ENCODE measurements at places on chromosomes 1 and 21.
A peak's percentile ranks its signal among the peaks of the same experiment; 100 is the strongest.

DNA sequence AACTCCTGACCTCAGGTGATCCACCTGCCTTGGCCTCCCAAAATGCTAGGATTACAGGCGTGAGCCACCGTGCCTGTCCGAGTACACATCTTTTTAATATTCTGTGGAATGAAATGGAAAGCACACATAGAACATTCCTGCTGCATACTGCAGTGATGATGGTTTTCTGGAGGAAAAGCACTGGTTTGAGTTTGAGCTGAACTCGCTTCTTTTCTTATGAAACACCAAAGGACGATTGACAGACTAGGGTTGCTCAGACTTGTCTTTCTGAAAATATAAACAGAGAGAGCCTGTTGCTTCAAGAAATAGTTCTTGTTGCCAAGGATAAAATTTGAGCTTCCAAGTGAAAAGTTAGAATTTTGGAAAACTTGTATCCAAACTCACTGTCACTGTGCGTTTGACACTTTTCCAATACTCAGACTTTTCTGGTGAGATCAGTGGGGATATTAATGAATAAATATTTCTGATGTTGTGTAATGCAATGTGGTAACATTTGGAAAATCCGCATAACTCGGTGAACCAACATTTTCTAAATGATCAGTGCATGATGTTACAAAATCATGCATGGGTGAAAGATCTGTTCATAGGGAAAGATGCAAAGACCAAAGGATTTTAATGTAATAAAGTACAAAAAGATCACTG lies 15.0 kb upstream of the ERMAP start:
- DNase-seq, result no peak

DNA sequence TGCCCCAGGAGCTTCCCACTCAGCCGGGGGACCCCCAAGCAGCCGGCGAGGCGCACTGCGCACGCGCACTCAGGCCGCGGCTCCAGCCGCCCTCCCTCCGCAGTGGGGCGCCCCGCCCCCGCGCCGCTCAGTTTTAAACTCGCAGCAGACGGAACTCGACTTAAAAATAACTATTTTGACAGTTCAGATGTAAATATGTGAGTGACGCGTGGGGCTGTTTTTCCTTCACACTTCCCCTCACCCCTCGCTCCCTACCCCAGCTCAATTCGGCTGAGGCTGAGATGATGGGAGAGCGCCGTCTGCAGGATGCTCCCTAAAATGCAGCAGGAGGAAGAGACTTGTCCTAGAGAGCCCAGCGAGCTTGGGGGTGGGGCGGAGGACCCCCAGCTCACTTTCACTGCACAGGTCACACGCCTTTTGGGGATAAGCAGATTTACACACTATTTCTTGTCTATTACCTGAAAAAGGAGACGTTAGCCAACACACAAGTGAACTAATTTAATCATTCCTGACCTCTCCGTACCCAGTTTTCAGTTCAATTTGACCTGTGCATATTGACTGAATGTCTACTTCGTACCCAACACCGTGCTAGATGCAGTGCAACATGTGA lies 8.9 kb upstream of the LEMD1 start:
- DNase-seq, result peak; percentile 26

GRCh38 chr1:226575739-226576378 lies 27.3 kb downstream of the STUM start:
- DNase-seq, result no peak

DNA sequence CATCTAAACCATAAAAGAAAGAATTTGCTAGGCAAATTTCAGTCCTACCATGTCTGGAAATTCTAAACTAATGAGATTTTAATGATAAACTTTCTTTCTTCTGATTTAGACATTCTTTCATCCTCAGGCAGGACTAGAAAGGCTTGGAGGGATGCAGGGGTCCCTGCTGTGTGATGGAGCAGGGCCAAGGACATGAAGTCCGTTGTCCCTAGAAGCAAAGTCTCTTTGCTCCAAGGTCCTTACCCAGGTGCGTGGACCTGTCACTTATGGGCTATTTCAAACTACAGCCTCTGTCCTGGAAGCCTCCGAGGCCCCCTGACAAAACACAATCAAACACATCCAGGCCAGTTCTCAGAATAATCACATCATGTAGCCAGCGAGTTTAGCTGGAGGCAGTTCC lies 26.6 kb downstream of the URB1 start:
- no peak for DNase-seq

DNA sequence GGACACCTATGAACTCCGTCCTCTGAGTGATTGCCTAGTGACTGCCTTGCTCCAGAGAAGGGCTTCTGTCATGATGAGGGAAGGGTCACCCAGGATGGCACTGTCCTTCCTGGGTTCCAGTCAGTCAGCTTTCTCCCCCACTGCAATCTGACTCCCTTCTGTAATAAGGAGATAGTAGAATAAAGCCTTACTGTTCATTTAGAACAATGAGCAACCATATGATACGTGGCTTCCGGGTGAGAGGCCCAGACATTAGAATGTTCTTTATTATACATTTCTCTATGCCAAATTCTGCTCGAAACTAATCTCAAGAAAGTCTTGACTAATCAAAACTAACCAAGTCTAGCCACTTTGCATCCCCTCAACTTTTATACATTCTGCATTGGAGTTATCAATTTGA lies 8.5 kb upstream of the MTMR11 start:
- no peak for DNase-seq

GRCh38 chr1:188089015-188089414 lies 1260.3 kb downstream of the PLA2G4A start:
- no peak for DNase-seq

- DNase-seq, result no peak
These were observed 6.4 kb upstream of the S100A8 start for GRCh38 chr1:153397051-153397923.

GRCh38 chr1:4597020-4597419 lies 57.4 kb upstream of the AJAP1 start:
- DNase-seq, result no peak

DNA sequence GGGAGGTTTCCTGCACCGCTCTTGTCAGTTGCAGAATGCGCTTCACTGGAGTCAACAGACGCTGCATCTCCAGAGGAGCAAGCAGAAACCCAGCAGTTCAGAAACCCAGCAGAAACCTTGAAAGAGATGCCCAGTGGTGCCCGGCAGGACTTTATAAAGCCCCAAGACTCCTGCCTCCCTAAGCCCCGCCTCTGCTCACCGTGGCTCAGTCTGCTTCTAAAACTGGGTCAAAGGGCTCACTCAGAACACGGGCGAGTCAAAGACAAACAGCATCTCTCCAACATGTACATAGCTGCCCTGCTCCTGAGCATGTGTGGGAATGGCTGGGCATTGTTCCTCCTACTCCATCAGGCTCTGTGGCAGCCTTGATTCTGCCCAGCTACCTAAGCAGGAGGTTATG lies at the start of gene HMGCS2:
Gene HMGCS2 (minus strand): TSS at position 128 of the 400 bp plus-strand sequence. CDS start 61 bp downstream, at position 67.
- no peak for DNase-seq

DNA sequence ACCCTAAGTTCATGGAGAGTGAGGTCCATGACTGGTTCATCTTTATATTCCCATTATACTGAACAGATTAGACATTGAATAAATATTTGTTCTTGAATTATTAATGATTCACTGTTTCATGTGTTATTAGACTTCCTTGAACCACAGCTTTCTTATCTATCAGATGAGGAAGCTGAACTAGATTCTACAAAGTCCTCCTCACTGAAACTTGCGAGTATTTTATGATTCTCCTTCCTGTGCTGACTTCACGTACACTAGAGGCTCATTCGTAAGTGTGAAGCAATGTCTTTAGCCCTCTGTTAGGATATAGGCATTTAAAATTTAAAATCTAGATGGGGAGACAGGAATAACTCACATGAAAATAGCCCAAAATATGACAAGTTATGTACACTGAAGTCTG lies 95.6 kb upstream of the IRF2BP2 start:
- no peak for DNase-seq

DNA sequence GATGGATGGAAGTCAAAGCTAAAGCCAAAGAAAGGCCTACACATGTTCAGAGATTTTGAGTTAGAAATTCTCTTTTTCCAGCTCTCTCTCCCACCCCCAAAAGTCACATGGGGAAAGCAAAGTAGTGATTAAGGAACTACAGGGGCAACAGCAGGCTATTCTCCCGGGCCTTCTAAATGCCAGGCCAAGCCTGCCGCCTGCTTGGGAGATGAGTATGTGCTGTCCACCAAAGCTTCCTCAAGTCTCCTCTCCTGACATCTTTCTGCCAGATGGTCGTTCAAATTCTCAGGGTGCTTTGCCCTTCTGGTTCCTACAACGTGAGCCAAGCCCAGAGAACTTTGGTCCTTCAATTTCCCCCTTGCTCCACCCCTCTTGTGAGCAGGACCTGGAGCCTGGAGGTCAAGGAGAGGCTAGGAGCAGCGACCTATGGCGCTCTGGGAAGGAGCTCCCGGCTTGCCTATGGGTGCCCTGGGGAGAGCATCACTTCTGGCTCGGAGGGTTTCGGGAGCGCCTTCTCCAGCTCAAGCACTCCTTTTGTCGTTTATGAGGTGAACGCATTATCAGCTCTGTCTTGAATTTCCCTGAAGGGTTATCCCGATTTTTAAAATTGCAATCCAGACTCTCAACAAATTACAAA lies 4.4 kb upstream of the PRRX1 start:
- no peak for DNase-seq

GRCh38 chr21:44424608-44425306 lies 30.6 kb upstream of the LRRC3 start:
- no peak for DNase-seq

- DNase-seq, result no peak
These were observed at the start of gene RYR2 for GRCh38 chr1:237041795-237042525. Gene RYR2, plus strand, starts transcription at chr1:237042184. Its CDS starts 338 bp downstream, at chr1:237042522.

- DNase-seq, result no peak
These were observed 28.0 kb downstream of the ITSN1 start for GRCh38 chr21:33670076-33670978.

DNA sequence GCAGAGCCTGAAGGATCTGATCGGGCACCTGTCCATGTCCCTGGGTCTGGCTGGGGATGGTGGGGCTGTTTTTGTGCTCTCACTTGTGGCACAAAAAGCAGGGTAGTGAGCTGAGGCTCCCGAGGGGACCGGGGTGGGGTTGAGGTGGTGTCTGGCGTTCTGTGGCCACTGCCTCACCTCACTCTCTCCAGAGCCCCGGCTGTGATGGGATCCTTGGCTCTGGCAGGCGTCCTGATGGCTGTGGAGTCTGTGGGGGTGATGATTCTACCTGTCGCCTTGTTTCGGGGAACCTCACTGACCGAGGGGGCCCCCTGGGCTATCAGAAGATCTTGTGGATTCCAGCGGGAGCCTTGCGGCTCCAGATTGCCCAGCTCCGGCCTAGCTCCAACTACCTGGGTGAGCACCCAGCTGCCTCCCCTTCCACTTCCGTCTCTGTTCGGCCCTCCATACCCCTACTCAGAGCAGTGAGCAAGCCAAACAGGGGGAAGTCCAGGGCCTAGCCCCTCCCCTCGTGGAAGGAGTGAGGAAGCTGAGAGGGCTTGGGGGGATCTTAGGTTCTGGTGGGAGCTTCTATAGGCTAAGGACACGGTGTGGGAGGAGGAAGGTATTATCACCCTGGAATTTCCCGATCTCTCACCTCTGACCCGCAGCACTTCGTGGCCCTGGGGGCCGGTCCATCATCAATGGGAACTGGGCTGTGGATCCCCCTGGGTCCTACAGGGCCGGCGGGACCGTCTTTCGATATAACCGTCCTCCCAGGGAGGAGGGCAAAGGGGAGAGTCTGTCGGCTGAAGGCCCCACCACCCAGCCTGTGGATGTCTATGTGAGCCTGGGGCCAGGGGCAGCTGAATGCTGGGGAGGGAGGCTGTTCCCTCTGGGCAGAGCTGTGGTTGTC lies 7.0 kb downstream of the ADAMTSL4 start:
- no peak for DNase-seq

- DNase-seq, result no peak
These were observed 6.4 kb downstream of the PPP2R5A start for GRCh38 chr1:212291505-212292134.

DNA sequence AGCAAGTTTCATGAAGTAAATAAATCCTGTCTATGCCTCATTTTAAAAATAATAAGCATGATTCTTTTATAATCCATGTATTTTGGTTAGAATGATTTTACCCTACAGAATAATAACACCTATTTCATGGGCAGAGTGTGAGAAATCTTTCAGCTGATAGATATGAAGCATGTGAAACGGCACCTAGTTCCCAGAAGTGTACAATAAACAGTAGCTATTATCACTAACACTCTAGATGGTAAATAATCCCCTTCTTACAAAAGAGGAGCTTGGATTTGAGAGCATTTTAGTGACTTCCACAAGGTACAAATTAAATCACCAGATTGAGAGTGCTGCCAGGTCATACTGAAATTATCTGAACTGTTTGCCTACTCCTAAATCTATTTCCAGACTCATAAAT lies 95.3 kb upstream of the NRIP1 start:
- DNase-seq, result no peak

DNA sequence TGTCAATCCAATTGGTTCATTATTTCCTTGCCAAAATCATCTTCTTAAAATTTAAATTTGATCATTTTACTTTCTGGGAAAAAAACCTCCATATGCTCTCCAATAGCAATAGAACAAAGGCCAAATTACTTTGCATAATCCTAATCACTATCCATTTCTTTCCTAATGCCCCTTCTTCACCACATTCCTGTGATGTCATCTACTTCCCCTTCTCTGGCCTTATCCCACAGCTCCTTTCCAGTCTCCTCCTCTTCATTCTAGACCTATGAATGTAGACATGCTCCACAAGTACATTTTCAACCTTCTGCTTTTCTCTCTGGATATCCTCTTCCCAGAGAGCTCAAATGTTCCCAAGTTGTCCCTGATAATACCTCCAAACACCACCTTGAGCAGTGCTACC lies 216.6 kb downstream of the MRPL39 start:
- DNase-seq, result no peak

DNA sequence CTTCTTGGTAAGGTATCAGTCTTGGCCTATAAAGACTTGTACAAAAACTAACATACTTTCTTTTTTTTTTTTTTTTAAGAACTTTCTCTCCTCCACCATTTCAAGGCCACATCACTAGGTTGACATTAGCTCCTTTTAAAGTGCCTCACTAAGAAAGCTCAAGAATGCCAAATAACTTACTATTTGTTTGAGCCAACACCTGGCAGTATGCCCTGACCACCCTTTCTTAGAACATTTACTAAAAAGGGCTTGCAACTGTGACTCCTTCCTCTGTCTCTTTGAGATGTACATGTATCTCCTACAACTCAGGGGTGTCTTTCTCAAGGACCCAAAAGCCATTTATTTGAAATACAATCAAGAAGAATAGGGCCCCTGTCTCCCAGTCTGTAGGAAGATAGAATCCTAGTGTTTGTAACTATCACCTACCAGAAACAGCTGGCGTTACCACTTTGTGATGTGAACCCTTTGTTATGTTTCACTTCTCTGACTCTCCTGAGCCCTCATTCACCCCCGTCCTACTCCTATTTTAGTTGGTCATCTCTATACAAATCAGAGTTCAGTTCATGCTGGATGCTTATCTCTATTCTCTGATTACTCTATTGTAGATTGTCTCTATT lies 12.2 kb upstream of the SAMD13 start:
- no peak for DNase-seq

GRCh38 chr1:1020415-1021009 lies 592 bp downstream of the AGRN start:
- peak; percentile 47 for DNase-seq
